Pancreas (tissue), 10 donors: ENCODE measurements at places on chromosomes 12 and 14.

DNA sequence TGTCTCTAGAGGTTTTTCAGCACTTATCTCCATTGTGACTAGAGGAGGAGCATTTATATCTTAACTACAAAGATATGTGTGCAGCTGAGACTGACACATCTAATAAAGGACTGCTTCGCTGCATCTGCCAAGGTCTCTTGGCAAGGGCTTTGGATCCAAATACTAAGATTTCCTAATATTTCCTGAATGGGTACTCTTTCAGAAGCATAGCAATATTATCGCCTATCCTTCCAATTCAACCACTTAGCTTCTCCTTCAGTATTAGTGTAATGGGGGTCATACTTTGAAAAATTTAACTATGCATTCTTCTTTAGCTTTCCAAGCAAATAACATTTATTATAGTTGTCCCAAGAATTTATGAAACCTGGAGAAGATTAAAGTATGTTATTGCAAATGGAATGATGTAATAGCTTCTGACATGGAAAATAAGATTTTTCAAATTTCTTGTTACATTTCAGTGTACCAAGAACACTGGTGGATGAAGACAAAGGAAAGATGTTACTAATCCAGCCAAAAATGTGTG, 243.0 kb upstream of the PDE3A start:
- DNase-seq, result no peak

DNA sequence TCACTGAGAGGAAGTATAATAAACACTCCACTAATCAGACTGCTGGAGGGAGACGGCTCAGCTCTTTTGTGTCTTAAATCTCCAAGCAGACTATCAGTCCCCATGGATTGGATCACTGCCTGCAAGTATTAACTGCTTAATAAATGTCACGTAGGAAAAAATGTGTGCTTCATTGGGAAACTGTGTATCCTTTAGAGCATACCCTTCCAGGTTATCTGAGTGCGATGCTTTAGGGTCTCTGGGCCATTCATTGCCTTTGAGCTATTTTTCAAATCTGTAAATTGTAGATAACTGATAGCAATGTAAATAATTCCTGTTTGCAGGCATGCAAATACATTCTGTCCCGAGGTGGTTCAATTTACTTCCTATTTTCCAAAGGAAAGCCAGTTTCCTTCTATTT, 45.0 kb upstream of the VASH1 start:
- no peak for DNase-seq

DNA sequence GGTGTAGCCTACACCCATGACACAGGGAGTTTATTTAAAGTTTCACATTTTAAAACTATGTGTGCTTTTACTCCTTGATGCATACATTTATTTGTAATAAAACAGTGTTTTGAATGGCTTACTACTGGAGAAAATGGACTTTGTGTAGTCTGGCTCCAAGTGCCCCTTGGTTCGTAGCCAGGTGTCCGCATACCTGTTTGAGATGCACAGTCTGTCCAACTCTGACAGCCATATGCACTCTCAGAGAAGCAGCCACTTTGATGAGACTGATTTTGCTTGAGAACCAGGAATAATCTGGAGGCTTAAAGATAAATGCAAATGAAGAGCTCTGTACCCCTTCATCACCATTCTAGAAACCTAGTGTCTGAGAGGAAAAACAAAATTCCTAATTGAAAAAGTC, 24.0 kb downstream of the RTN1 start:
- no peak for DNase-seq

DNA sequence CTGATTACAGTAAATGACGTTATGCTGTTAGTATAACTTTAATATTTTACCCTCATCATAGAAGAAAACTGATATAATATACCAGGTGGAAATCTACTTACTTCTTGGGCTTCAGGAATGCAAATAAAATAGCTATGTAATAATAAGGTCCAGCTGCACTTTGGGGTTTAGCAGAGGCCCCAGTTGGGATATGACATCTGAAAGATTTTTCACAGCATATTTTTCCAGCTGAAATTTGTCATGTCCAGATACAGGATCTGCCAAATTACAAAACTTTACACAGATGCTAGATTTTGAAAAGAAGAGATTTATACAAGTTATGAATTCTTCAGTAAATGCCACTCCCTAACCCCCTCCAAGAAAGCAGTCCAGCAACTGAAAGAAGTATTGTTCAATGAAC, 29.2 kb upstream of the DCN start:
- DNase-seq, result no peak

DNA sequence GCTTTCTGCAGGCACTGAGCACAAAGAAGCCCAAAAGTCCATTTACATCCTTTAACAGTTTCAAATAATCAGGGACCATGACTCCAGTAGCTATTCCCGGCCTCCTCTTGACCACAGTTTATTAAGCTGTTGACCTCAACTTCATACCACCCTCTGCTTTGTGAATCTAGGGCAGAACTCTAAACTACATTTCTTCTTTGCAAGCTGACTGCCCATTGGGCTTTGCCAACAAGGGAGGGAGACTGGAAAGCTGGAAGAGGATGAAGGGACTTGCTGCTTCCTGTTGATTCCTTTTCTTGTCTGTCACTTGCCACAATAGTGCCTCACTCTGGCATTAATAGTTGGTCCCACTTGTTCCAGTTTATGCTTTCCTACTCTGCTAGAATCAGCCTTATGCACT, 2.7 kb downstream of the CGRRF1 start:
- DNase-seq, result no peak

DNA sequence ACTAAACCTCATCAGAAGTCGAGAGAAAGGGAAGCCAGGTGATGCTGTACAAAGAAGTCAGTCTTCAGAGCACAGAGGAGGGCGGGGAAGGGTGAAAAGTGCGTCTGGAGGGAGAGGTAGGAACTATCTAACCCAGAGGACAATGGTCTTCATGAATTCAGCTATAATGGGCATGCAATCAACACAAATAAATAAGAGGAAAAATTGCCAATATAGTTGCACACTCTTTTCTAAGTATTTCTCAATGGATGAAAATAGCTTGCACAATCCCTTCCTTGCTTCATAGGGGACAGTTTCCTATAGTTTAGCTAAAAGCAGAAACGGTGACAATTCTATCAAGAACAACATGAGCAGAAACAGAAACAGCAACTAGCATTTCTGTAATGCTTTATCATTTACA, 931.2 kb downstream of the AACS start:
- DNase-seq, result no peak

- DNase-seq, result no peak
Observed at GRCh38 chr12:108591267-108591980, 6.5 kb downstream of the TMEM119 start.
